Uterus (tissue), 4 donors: ENCODE measurements at places on chromosomes 7 and 10. TPM values are rescaled to one million over a fixed set of nuclear protein-coding genes. Genes with fewer than 3 reads are reported as not detected.

DNA sequence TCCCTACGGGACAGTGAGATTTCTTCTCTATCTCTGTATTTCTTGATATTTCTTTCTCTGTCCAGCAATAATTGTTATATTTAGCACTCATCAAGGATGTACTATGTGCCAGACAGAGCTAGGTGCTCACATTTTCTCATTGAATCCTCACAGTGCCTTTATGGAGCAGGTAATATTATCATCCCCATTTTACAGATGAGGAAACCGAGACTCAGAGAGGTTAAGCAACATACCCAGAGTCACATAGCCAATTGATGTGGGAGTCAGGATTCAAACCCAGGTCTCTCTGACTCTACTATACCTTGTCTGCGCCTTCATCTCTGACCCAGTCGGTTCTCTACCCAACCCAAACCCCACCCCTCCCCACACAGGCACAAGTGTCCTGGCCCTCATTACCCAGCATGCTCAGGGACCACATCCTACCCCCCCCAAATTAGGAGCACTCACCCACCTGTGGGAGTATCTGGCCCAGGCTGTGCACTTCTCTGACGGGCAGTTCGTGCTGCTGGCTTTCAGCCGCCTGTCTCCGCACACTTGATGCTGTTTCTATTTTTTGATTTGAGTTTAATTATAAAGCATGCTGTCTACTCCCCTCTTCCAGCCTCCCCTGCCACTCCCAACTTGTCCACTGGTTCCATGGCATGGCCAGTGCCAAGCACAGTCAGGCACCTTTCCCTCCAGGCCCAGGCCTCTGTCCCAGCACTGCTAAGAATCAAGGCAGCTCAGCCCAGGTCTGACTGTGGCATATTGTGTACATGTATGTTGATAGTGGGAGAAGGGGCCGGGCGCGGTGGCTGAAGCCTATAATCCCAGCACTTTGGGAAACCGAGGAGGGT lies 9.8 kb upstream of the SAMD8 start:
- no peak for DNase-seq

GRCh38 chr10:112977426-112977898 lies 27.4 kb downstream of the TCF7L2 start:
- no peak for DNase-seq

DNA sequence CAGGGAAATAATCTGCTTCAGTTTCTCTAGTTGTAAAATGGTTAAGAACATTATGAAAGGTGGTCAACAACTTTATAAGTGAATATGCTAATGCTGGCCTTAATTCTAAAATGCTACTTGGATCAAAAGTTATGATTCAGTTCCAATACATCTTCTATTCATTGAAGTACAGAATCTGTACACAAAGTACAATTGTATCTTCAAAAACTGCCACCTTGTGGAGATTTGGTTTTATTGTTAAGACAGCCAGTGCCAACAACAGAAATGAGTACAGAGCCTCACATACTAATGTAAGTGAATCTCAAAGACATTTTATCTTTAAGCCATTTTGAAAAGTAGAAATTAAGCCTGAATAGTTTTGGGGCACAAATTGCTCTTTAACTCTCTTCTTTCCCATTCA lies 194.0 kb downstream of the CFTR start:
- no peak for DNase-seq

- DNase-seq, result no peak
Measured at GRCh38 chr7:95840953-95841950, 68.9 kb downstream of the DYNC1I1 start.

DNA sequence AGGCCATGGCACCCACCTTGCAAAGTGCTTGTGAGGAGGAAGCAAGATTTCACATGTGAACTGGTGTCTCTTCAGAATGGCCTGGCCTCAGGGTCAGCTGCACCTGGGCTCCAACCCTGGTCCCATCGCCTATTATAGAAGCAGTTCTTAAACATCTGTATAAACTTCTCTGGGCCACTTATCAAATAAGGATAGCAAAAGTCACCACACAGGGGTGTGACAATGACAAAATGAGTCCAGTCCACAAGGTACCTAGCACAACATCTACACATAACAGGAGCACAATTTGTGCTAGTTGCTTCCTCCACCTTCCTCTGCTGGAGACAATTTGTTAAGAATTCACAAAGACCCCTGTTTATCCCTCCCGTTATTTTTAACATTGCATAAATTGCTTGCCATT lies 340.6 kb upstream of the ZMIZ1 start:
- no peak for DNase-seq

DNA sequence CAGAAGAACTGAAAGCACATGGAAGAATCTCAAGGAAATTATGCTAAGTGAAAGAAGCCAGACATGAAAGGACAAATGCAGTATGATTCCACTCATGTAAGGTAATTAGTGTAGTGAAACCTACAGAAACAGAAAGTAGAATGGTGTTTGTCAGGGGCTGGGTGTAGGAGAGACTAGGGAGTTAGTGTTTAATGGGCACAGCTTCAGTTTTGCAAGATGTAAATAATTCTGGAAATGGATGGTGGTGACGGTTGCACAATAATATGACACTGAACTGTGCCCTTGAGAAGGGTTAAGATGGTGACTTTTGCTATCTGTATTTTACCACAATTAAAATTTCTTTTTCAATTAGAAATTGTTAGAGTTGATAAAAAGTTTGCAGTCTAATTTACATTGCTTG lies 157.3 kb upstream of the ADCY1 start:
- no peak for DNase-seq

DNA sequence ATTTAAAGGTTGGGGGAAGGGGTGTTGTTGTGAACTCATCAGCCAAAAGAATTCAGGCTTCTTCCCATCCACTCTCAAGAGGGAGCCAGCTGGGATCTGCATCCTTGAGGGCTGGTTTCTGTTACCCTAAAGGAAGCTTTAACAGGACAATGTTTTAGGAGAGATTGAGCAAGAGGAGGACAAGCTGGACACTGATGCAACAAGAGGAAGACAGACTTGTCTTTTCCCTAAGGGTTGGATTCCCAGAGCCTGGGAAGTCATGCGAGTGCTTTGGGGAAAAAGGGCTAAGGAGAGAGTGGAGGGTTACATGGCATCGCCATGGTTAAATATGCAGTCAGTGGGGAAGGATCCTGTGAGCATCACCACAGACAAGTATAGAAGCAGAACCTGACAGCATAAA lies 47.6 kb upstream of the PDE1C start:
- no peak for DNase-seq

- no peak for DNase-seq
Measured at GRCh38 chr10:44478876-44479705, 94.2 kb upstream of the CXCL12 start.

The SP8 gene
- total RNA-seq, result not detected

The ARHGAP22 gene
- 3.0 TPM for total RNA-seq

The SPDYE2 gene
- not detected for total RNA-seq
